IPS-NIHi11 (cell line): ENCODE measurements at places on chromosomes 5 and 9.

DNA sequence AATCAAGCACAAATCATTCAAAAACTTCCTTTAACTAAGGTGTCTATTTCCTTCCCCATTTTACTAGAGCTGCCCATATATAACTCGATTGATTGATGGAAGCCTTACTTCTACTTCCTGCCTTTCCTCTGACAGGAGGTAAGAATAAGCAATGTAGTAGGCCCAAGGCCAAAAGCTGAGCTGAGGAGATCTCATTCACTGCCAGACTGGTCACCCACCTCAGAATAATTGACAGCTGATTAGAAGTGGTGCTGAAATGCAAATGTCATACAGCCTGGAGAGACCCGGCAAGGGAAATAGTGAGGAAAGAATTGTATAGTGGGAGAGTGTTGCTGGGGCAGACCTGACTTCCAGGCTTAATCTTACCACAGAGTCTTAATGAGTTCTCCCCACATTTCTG is 239.9 kb downstream of the SAXO1 start:
- DNase-seq, result no peak

GRCh38 chr5:24363789-24364481 is 280.8 kb downstream of the CDH10 start:
- no peak for DNase-seq

DNA sequence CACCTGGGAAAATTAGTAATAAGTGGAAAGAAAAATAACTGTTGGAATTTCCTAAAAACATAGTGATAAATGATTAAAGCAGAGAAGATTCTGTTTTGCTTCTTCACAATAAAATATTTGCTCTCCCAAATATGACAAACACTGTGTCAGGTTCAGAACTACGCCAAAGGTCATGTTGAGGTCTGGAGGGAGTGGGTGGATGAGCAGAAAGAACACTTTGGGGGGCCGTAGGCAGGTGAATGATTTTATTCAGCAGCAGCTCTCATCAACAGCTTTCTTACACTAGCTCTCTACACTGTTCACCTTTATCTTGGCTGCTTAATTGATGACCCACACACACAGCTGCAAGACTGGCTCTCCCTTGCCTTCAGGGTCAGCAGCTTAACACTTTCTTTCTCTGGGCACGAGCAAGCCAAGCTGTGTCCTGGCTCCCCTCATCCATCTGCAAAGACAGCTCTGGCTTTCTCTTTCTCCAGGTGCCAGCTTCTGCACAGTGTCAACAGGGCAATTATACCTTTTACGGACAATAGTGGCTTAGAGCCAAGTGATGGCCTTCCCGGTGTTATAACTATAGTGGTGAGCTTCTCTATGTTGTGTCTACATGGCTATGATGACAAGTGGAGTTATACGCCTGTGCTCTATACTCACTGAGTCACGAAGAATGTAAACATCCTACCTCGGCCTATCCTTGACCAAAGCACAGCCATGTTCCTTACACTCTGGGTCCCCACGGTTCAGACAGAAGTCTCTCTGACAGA is 18.9 kb upstream of the GPX8 start:
- DNase-seq, result no peak

- DNase-seq, result peak; percentile 19
Observed at GRCh38 chr5:163915481-163915961, 410.1 kb downstream of the MAT2B start.

GRCh38 chr5:166401391-166401790 is 1890.1 kb upstream of the WWC1 start:
- DNase-seq, result no peak

DNA sequence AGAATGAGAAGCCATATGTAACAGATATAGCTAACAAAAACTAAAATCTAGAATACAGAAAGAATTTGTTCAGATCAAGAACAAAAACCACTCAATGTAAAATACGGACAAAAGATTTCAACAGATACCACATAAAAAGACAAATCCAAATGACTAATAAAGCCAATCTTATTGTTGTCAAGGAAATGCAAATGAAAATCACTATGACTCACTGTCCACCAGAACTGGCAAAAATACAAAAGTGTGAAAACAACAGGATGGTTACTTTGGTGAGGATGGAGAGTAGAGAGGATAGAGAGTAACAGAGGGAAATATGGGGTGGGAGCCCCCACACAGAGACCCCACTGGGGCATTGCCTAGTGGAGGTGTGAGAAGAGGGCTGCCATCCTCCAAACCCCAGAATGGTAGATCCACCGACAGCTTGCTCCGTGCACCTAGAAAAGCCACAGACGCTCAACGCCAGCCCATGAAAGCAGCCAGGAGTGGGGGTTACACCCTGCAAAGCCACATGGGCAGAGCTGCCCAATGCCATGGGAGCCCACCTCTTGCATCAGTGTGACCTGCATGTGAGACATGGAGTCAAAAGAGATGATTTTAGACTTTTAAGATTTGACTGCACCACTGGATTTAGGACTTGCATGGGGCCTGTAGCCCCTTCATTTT is 15.2 kb upstream of the RHOBTB3 start:
- no peak for DNase-seq

- DNase-seq, result no peak
Observed at GRCh38 chr5:125630237-125630636, 793.0 kb upstream of the GRAMD2B start.

DNA sequence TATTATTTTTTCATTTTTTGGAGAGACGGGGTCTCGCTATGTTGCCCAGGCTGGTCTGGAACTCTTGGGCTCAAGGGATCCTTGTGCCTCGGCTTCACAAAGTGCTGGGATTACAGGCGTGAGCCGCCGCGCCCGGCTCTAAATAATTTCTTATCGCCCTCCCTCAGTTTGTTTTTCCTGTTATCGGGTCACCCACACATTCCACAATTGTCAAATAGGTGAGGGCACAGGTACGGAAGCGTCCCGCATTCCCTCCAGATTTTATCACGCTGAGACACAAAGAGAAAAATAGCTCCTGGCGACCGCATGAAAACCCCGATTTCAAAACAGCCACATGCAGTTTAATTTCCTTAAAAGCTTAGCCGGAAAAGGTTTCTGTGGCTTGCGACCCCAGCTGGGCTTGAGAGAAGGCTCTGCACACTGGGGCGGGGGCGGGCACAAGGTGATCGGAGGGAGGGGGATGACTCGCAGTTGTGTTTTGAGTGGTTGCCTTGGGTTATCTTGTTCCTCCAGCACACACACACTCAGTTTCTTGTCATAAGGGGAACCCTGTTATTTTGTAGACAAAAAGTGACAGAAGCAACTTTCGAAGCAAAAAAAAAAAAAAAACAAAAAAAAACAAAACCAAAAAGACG is 717 bp upstream of the IQGAP2 start:
- peak; percentile 68 for DNase-seq

DNA sequence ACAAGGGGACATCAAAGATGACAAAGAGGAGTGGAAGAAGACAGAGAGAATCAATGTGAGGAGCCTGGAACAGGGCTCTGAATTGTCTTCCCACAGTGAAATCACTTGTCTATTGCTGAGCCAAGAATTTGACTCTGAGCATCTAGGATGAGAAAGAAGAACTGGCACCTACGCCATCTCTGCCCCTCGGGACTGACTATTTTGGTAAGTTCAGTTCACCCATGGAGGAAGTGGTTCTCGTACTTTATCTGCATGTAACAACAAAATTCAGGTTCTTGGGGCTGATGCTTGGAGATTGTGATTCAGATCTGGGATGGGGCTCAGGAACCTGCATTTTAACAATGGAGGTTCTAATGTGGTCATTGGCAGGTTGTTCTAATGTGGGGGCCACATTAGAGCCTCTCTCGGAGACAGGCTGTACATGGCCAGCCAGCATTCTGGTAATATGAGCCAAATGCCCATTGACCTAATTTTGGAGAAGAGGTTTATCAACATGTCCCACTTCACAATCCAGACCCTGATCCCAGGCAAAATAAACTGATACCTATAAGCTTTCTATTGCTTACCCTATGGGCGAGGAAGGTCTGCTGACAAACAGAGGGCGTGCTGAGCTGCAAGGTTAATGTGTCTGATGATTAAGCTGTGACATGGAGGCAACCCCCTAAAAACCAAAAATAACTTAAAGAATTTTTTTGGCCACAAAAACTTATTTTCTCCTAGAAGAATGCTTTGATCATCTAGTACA is 2.7 kb upstream of the IL12B start:
- no peak for DNase-seq

DNA sequence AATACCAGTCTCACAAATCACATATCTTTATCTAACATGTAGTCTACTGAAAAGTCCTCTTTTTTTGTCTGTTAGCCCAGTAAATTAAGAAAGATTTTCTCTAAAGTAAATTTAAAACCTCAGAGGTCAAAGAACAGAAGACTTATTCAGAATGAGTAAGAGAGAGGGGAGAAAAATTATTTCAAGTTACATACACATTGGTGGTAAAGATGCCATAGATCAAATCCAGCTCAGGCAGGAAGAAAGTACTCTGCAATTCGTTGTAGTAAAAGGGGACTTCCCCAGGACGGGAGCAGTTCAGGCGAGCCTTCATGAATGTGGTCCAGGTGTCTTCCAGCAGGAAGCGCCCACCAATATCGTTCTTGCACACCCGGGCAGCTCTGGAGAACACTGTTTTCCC is 344.1 kb downstream of the SEMA5A start:
- DNase-seq, result no peak

DNA sequence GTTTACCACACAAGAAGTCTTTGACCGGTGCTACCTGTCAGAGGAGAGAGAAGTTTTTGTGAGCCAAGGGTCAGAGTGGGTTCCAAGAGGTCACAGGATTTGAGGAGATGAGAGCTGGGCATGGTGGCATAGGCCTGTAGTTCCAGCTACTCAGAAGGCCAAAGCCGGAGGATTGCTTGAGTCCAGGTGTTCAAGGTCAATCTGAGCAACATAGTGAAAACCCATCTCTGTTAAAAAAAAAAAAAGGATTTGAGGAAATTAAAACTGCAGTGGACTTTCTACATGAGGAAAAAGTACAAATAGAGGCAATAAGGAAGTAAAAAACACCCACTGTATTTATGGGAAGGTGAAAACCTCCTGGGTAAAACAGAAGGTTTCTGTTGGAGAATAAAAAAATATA is 63.8 kb downstream of the PHAX start:
- no peak for DNase-seq

- no peak for DNase-seq
Observed at GRCh38 chr5:33846851-33847250, 44.9 kb downstream of the ADAMTS12 start.

DNA sequence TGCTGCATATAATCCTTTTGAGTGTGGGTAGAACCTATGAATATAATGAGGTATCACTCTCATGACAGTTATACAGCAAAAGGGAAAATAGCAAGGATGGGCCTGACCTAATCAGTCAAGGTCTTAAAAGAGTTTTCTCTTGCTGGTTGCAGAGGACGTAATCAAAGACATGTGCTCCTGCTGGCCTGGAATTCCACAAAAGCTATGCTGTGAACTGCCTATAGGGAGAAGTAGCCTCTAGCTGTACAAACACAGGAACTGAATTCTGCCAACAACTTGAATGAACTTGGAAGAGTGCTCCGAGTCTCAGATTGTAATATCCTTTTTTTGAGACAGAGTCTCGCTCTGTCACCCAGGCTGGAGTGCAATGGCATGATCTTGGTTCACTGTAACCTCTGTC is 195.6 kb downstream of the PLK2 start:
- no peak for DNase-seq

DNA sequence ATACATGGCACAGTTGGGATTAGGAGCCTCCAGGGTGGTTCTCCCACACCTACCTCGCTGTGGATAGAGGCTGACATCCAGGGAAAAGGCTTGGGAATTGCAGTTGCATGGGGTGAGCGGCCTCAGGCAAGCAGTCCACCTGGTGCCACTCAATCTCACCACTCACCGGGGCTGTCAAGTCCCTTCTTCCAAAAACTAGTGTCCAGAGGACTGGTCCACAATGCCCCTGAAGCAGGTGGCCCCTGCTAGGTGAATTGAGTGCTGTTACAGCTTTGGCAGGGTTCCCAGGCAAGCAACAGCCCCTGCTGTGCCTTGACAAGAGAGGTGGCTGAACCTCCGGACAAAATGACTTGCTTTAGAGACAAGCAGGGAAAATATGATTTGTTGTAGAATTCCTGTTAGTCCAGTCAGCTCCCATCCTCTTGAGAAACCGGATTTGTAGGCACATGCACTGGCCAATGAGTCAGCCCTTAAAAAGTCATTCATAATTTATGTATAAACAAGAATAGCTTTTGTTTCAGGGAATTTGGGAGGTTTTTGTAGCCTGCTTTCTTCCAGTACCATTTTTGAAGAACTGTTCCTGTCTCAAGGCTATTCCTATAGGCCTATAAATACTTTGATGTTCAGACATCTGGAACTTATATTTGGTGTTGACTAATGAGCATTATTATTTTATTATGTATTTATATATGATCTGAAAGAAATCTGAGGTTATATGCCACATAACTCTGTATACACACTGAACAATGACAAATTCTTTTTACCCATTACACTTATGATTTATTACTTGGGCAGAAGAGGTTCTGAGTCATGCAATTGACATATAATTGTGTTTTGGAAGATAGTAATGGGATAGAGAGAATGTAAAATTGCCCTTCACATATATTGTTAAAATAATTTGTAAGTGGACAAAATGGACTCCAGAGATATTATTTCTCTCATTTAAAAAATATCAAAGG is 411.1 kb downstream of the ACTL7B start:
- DNase-seq, result peak; percentile 47

DNA sequence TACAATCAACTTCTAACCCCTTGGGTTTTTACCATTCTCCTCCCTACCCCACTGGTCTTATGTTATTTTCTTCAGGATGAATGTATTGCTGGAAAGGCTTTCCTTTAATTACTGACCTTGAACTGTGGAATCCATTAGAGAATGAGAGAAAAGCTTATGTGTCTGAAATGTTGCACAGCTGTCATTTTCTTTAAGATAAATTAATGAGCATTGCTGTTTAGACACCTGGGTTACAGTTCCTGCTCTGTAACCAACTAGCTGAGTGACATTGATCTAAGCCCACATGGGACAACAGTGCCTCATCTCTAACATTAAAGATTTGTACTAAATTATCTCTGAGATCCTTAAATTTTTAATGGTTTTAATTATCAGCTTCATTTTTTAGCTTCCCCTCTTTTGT is 507.0 kb downstream of the TAF11L14 start:
- DNase-seq, result no peak

DNA sequence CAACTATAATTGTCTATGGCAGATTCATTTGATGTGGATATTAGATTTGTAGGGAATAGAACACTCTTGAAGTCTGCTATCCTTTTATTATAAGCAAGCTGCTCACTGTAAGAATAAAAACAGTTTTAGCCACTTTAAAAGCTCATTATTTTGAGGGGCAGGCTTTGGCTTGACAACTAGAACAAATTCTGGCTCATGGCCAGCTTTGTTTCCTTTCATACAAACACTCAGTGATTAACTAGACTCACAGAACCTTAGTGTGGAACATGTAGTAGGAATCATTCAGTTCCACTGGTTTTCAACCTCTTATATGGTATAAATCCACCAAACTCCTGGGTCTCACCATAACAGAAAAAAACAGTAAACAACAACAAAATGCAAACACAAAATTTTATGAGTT is 27.4 kb upstream of the CEP120 start:
- DNase-seq, result no peak
